ENCODE measurements at places on chromosomes 16 and 17.
A peak's percentile ranks its signal among the peaks of the same experiment; 100 is the strongest.

DNA sequence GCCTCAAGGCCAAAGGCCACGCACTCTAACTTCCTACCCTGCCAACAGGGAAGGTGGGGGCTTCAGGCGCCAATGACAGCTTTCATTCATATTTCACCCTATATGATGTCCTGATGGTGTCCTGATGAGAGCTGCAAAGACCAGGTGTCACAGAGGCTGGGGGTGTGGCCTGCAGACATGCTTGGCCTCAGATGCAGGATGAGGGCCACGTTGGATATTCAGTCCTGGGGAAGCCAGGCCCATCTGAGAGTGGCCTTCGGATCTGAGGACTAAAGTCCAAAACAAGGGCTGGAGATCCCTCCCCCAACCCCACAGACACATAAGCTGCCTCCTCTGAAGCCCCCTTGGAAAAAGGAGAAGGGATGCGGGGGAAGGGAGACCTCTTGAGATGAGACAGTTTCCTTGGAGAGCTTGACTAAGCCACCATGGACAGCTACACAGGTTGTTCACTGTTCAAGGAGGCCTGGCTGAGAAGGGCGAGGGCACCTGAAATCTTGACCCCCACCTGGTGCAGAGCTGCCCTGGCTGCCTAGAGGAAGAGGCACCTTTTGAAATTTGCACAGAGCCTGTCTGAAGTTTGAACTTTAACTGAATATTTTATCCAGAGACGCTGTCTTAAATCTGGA is 24.3 kb upstream of the GSG1L start:
- no peak for DNase-seq

DNA sequence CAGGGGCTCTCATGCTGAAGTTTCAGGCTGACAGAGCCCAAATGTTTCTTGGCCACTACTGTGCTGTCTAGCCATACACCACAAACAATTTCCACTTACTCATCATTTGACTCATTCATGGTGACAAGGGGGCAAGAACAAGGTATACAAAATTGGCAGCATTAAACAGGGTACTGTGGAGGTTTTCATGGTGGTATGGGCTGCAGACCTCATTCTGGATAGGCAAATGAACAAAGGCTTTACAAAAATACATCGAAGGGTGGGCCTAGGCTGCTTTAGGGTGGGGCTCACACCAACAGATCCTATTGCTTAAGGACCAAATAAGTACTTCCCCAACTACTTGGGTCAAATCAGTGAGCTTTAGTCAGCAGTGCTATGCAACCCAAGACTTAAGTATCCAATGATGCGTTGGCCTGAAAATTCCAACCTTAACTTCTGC is 53.0 kb downstream of the N4BP1 start:
- DNase-seq = no peak

GRCh38 chr17:82241183-82241925 is 12.5 kb downstream of the SLC16A3 start:
- peak; percentile 78 for DNase-seq

GRCh38 chr16:2058420-2058819 is 10.6 kb downstream of the TSC2 start:
- no peak for DNase-seq

GRCh38 chr16:9820476-9821246 is 361.6 kb downstream of the GRIN2A start:
- no peak for DNase-seq

DNA sequence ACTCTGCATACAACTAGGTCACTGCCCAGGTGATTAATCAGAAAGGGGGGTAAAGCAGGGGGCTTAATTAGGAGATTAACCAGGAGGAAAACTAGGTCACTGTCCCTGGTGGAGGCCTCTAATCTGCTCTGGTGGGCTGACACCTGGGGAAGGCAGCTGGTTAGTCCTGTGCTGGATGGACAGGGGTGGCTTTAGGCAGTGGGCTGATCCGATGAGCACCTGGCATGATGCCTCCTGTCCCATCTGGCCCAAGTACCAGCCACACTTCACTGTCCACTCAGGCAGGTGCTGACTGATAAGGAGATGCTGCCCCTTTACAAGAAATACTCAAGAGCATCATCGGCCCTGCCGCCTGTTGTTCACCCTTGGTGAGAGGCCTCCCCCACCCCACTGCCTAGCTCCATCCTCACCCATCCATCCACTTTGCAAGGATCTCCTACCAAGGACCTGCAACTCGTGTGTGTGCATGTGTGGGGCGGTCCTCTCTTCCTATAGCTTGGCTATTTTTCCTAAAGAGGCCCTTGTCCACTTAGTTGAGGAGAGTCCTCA is 13.8 kb upstream of the RCVRN start:
- no peak for DNase-seq

DNA sequence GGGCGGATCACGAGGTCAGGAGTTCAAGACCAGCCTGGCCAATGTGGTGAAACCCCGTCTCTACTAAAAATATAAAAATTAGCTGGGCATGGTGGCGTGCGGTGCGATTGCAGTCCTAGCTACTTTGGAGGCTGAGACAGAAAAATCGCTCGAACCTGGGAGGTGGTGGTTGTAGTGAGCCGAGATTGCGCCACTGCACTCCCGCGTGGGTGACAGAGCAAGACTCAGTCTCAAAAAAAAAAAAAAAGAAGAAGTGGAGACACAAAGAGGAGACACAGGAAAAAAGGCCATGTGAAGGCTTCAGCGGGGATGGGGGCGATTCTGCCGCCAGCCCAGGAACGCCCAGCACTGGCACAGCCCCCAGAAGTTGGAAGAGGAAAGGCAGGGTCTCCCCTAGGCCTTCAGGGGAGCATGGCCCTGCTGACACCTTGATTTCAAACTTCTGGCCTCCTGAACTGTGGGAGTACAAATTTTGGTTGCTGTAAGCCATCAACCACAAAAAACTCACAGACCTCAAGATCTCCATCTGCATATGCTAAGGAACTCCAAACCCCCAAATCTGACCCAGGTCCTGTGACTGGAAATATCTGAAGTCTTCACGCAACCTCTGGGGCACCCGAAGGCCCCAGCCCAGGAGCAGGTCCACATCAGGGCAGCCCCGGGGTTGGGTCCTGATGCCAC is 7.0 kb downstream of the SGSH start:
- no peak for DNase-seq

DNA sequence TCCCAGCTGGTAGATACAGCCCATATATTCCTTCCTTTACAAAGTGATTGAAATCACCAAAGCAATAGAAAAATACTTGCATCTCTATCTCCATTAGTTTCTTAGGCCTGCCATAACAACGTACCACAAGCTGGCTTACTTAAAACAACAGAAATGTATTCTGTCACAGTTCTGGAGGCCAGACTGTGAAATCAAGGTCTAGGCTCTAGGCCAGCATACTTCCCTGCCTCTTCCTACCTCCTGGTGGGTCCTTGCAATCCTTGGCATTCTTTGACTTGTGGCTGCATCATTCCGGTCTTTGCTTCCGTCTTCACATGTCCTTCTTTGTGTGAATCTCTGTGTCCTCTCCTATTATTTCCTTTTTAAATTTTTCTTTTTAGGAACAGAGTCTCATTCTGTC is 62.5 kb downstream of the ERCC4 start:
- no peak for DNase-seq

DNA sequence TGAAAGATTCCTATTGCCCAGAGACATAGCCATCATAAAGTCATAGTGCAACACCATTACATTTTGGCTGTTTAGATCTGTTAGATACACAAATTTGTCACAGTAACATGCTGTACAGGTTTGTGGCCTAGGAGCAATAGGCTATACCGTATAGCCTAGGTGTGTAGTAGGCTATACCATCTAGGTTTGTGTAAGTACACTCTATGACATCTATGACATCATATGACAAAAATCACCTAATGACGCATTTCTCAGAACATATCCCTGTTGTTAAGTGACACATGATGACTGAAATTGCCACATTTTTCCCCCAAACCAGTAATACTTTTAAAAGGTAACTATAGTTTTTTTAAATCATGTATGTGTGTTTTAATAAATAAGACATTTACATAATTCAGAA is 43.3 kb downstream of the NLK start:
- DNase-seq = no peak

GRCh38 chr17:60989846-60990245 is 312.2 kb downstream of the BCAS3 start:
- DNase-seq = no peak

GRCh38 chr17:3722716-3723115 is 987 bp upstream of the HASPIN start:
- DNase-seq = no peak

DNA sequence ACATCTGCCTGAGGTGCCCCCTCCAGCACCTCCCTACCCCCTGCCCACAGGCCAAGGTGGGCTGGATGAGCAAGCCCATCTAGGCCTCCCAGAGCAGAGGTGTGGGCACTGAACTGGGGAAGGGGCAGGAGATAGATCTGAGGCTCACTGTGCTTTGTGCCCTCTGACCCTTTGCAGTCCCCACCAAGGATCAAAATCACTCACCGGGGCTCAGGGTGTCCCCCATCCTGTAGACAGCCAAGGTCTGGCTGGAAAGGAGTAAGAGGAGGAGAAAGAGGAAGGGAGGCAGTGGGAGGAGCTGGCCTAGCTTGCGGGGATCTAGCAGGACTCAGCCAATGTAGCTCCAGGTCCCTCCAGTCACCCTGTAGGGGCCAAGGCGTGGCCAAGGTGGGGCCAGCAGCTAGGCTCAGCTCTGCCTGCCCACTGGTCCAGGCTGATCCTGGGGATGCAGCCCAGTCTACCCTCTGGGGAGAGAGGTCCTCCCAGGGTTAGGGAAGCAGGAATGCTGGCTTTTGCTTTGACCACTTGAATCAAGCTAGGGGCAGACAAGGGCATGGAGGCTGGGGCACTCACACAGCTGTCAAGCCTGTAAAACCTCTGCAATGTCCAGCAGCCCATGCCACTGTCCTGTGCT is 1.8 kb downstream of the SLC12A4 start:
- no peak for DNase-seq

DNA sequence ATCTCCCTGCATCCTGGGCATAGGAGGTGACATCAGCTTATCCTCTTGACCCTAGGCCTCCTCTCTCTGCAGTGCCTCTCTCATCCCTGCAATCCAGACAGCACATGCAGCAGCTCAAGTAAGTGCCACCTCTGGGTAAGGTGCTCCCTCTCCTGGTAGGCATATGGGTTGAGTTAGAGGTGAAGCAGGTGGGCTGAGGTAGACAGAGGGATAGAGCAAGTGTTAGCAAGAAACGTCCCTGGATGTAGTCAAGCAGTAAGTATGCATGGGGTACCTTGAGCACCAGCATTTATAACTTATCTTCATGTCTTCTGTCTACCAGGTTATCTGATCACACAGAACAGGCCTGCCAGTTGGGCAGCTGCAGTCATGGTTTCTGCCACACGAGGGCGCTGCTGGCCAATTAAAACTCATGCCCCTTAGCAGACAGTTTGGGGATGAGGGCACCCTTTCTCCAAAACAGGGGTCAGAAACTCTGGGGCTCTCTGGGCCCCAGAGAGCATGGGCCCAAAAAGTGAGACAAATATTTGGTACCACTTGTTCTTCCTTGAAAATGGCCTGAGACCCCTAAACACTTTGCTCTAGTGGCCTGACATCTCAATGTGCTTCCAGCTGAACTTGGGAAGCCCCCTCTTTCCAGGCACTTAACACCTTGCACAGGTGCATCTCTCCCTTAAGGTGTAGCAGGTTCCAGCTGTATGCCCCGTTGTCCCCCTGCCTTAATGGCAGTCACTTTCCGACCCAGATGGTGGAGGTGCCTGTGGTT is 59.8 kb downstream of the NEUROD2 start:
- DNase-seq = no peak

DNA sequence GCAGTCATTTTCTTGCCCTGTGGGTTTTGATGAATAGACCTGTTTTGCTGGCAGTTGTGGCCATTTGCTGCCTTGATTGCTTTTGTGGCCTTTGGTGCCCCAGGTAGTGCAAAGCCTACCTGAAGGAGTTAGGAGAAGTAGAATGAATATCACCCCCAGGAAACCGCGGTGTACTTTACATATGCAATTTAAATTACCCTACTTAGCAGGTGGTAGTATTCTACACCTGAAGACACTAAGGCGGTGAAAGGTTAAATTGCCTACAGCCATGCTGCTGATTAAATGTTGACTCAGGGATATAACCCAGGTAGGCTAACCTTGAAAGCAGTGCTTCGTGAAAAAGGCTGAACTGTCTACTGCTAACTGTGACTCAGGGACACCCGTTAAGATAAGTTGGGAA is 27.2 kb upstream of the WWOX start:
- DNase-seq = no peak

DNA sequence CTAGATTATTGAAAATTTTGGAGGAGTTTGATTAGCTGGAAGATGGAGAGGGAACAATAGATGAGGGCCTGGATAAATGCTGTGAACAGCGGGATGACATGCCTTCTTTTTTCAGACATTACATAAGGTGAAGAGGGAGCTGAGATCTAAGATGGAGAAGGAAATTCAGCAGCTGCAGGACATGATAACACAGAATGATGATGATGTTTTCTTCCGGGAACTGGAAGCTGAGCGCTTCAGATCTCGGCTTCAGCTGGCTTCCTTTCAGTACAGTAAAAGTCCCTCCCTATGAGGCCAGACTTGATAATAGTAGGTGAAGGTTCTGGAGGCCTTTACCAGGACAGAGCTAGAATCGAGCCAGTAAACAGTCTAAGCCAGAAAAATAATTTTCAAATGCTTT is 30.7 kb downstream of the CEP95 start:
- DNase-seq = no peak

DNA sequence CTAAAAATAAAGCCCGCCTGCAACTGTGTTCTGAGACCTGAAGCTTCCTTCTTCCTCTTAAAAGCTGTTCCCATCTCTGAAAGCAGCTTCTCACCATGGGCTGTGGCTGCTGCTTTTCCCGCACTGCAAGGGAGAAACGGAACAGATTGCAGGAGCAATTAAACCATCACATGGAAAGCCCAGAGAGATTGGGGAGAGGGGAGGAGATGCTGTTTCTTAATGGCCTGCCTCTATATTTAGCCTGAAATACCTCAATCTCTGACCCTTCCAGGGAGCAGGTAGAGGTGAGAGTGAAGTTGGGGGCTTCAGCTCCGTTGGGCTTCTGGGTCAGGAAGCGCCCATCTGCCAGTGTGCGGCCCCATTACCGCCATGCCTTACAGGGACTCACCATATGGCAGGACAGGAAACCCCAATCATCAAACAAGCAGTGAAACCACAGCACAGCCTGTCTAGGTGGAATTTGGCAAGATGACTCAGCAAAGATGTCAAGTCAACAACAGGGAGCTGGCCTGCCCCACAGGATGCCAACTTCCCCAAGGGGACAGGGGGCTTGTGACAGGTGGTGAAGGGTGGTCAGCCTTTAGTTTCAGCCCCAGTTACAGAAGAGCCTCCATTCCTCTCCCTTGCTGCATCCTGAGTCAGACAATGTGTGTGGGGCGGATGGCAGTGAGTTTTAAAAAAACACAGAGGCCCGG is 286.6 kb upstream of the CCL2 start:
- DNase-seq = no peak

DNA sequence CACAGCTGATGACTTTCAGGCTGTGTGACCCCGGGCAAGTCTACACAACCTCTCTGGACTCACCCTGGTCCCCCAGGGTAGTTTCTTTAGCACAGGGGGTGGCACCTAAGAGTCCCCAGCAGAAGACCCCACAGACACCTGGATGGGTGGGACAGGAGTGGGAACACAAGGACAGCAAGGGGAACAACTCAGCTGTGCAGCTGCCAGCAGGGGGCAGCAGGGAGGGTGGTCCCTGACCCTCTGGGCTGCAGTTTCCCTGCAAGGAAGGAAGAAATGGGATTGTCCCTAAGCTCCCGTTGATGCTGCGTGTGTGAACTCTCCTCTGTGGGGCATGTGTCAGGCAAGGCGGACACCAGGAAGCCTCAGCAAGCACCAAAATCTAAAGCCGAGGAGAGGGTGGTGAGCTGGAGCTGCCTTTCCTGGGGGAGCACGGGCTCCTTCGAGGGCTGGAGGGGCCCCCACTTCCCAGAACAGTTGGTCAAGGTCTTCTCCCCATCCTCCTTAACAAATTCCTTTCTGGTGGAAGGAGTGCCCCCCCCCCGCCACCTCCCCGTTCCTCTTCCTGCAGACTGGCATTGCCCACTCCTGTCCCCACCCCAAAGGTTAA is 24.1 kb upstream of the CDH5 start:
- no peak for DNase-seq

Measured in hypothalamus (tissue), 51 donors.